Activated naive CD8-positive, alpha-beta T cell treated with anti-CD3 and anti-CD28 coated beads, Interleukin-2, amount 10 ng/mL, durations not matched to agents 7 days and 5 days (primary cell): ENCODE measurements at places on chromosomes 5 and 9. TPM values are rescaled to one million over a fixed set of nuclear protein-coding genes. Genes with fewer than 3 reads are reported as not detected.
A peak's percentile ranks its signal among the peaks of the same experiment; 100 is the strongest.

- no peak for DNase-seq
Measured at GRCh38 chr5:179204572-179204971, 140.7 kb downstream of the ADAMTS2 start.

DNA sequence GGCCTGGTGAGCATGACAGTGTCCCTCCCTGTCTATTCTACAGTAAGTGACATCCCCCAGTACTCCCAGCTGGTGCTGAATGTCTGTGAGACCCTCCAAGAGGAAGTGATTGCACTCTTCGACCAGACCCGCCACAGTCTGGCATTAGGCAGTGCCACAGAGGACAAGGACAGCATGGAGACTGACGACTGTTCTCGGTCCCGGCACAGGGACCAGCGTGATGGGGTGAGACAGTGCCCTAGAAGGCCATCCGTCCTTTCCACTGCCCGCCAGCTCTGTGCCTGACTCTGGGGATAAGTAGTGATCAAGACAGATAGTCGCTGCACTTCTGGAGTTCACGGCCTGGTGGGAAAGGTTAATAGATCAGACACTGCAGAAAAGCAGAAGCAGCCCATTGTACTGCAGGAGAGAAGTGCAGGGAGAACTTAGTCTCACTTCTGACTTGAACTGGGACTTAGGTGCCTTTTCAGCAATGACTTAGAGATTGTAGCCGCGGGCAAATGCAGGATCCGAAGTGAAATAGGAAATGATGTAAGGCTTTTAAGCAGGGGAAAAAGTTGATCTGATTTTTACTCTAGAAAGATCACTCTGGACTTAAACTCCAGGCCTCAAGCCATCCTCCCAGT, 28.4 kb downstream of the SH3GLB2 start:
- no peak for DNase-seq

- no peak for DNase-seq
Measured at GRCh38 chr5:14472986-14473567, 108.5 kb upstream of the OTULINL start.

GRCh38 chr9:131500939-131501541, 1.7 kb upstream of the POMT1 start:
- DNase-seq: peak; percentile 65

Gene PCDHGB4
- 0.11 TPM for total RNA-seq
